ENCODE measurements at places on chromosomes 6 and 20.

GRCh38 chr20:19992996-19993908 is 23.9 kb upstream of the NAA20 start:
- no peak for DNase-seq

GRCh38 chr20:32972181-32973076 is 31.8 kb downstream of the SUN5 start:
- DNase-seq = peak; percentile 92

DNA sequence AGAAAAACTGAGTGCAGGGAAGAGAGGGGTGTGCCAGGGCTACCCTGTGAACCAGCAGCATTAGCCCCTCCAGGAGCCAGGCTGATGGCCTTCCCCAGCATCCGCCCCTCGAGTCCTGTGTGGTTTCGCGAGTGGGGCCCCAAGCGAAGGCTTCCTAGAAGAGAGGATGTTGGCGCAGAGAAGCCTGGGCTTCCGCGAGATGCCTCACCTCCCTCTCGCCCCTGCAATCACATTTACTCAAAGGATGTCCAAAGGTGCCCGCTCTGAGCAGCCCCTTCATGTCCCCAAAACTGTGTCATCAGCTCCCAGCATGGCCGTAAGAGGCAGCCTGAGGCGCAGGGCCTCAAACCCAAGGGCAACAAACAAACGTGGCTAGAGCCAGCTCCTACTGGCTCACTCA is 111.7 kb downstream of the PREX1 start:
- DNase-seq = no peak

GRCh38 chr6:102488729-102489128 is 1095.2 kb downstream of the GRIK2 start:
- no peak for DNase-seq

GRCh38 chr6:24858177-24858653 is 59.5 kb upstream of the ARMH2 start:
- peak; percentile 57 for DNase-seq

- no peak for DNase-seq
Observed at GRCh38 chr20:25659999-25660398, 36.2 kb upstream of the NANP start.

DNA sequence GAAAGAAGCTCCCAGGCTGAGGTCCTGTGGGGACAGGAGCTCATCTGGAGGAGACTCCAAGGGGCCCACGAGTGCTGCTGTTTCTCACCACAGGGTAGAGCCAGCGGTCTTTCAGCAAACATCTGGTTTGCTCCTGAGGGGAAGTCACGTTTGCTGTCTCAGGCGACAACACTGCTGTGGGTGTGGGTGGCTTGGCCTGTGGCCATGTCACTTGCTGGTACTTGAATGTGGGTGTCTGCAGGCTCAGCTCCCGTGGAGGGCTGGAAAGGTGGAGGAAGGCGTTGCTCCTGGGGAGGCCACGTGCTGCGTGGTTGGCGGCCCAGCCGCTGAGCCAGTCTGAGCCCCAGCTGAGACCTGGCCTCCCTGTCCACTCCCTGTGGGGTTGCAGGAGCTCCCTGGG is 52.8 kb upstream of the MPC1 start:
- DNase-seq = no peak

GRCh38 chr20:44050925-44051660 is 135.9 kb downstream of the JPH2 start:
- DNase-seq = no peak

DNA sequence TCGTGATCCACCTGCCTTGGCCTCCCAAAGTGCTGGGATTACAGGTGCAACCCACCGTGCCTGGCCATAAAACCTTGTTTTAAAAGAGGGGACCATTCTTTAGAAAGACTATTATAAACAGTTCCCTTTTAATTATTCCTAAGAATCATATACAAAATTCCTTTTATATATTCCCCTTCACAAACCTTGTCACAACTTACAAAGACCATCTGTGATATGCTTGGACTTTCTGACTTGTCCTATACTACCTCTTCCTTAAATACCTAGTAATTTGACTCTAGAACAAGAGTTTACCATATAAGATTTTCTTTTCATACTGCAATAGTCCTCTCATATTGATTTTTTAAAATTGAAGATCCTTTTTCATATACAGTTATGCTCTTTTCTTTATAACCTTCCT is 135.8 kb upstream of the PRSS16 start:
- DNase-seq = no peak
